RPMI8226 (cell line): ENCODE measurements at places on chromosomes 6 and 20.

DNA sequence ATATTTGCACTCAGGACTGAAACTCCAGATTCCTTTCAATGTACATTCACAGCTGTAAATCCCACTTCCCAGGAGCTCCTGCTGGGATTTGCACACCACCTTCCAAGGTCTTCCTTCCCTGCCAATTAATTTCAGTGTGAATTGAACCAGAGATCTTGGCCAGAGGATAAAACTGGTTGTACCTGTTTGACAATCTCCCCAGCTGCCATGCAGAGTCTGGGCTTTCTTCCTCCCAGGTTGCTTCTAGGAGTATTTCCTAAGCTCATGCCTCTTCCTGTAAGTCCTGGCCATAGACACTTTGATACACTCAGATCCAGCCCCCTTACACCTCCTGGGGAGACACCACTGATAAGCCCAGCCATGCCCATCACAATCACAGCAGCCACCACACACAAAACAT, 15.6 kb downstream of the MAFB start:
- DNase-seq: no peak

DNA sequence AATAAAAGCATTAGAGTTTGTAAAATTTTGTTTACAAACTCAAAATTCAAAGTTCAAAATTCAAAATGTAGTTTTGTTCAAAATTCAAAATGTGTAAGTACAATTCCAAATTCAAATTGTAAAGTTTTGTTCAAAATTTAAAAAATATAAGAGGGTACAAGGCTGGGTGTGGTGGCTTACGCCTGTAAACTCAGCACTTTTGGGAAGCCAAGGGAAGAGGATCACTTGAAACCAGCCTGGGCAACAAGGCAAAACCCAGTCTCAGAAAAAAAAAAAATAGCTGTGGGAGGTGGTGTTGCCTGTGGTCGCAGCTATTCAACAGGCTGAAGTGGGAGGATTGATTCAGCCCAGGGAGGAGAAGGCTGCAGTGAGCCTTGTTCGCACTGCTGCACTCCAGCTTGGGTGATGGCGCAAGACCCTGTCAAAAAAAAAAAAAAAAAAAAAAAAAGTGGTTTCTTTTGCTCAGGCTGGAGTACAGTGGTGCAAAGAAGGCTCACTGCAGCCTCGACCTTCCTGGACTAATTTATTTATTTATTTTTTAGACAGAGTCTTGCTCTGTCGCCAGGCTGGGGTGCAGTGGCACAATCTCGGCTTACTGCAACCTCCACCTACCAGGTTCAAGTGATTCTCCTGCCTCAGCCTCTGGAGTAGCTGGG, 5.4 kb upstream of the ZBTB12 start:
- peak; percentile 64 for DNase-seq

- no peak for DNase-seq
Observed at GRCh38 chr6:141169419-141169818, 963.3 kb upstream of the GJE1 start.

DNA sequence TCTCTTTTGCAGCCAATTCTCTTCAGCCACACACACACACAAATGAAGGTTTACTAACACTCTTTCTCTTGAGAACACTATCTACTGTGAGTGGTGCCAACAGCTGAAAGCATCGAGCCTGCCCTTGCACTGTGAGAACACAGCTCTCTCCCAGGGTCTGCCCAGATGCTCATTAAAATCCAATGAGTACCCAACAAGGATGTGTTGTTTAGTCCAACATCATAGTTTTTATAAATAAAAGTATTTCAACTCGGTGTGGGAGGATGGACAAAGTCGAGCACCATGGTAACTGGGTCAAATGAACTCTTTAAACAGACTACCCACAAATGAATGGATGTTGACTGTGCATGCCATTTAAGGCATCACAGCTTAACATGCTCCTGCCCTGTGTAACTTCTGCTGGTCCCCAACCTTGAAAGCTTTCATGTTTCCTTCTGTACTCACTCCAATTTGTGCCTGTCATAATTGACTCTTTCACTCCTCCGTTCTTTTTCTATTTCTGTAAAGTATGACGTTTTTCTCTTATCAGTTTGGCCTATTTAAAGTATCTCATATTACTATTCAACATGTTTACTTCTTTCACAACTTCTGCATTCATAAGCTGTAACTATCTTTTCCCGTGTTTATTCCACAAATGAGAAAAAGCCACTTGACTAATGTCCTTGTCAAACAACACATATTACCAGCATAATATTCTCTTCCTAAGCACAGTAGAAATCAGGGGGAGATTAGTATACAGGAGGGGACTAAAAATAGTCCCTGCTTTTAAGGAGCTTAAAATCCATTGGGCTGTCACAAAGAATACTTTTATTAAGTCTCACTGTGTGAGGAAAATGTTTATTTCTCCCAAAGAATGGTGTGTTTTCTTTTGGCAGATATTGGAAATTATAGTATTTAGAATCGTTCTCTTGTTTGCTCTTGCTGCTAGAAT, 215.4 kb downstream of the RFPL4B start:
- no peak for DNase-seq

DNA sequence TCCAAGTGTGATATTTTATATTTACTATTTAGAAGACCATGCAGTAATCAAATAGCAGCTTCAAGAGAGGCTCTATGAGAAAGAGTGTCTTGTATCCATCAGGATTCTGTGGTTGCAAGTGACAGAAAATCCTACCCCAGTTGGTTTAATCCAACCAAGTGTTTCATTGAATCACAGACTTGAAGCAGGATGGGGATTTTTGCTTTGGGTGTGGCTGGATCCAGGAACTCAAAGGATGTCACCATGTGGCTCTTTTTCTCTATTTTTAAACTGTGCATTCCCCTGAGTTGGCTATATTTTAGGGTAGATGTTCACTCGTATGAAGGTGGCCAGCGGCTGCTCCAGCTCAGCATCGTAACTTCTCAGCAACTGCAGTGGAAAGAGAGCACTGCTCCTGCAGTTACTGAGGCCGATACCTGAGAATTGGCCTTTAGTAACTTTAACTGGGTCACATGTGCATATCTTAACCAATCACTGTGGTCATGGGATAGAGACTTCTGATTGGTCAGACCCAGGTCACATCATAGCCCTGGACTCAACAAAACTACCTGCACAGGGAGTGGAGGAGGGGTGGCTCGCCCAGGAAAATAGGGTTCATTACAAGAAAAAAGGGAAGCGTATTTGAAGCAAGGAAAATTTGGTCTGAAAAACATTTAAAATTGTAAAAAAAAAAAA, 396.1 kb upstream of the SULF2 start:
- no peak for DNase-seq

DNA sequence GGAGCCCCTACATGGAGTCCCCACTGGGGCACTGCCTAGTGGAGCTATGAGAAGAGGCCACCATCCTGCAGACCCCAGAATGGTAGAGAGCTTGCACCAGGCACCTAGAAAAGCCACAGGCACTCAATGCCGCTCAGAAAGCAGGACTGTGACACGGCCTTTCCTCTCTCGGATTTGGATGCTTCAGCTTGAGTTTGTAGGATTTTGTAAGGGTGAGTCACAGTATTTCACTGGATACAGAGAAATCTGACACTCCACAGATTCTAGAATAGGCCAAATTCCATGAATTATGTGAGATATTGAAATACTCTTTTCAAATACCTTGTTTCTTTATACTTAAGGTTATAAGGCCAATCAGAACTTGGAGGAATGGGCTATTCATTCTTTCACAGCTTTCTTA, 424.5 kb downstream of the HTR1B start:
- DNase-seq: no peak

- DNase-seq: no peak
Observed at GRCh38 chr6:22106451-22106850, 190.4 kb downstream of the PRL start.

- DNase-seq: peak; percentile 22
Observed at GRCh38 chr6:116682334-116682712, 1.3 kb downstream of the KPNA5 start.

- no peak for DNase-seq
Observed at GRCh38 chr6:15207923-15208322, 37.9 kb upstream of the JARID2 start.

- no peak for DNase-seq
Observed at GRCh38 chr20:44692932-44693480, 22.2 kb upstream of the CCN5 start.

DNA sequence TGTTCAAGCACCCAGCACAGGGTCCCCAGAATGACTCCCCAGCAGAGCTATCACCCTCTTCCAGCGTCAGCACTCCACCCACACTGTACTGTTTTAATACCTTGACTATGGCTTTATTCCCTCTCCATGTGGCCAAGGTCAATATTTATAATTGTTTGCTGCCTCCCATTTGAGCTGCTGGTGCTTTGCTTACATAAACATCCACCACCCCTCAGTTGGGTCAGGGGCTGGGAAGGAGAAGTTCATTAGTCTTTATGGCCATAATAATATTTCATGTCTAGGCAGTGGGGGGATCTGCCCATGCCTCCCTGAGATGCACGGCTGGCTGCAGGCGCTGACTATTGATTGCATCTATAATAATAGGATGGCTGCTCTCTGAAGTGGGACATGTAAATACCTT, 41.8 kb upstream of the SAYSD1 start:
- no peak for DNase-seq

DNA sequence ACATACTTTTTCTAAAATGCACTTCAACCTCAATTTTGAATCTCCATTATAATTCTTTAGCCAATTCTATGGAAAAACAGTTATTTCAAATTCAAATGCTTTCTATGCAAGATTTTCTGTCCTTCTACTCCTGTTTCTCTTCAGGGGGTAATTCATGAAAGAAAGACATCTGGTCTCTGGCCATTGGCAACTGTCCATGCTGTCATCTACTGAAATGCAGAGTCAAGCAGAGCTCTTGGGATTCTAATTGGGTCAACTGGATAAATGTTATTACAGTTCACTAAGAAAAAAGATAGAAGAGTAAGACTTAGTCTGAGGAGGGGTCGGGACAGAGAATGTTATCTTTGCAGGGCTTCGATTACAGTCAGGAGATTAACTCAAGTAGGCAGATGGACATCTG, 22.0 kb upstream of the BMP5 start:
- DNase-seq: no peak

DNA sequence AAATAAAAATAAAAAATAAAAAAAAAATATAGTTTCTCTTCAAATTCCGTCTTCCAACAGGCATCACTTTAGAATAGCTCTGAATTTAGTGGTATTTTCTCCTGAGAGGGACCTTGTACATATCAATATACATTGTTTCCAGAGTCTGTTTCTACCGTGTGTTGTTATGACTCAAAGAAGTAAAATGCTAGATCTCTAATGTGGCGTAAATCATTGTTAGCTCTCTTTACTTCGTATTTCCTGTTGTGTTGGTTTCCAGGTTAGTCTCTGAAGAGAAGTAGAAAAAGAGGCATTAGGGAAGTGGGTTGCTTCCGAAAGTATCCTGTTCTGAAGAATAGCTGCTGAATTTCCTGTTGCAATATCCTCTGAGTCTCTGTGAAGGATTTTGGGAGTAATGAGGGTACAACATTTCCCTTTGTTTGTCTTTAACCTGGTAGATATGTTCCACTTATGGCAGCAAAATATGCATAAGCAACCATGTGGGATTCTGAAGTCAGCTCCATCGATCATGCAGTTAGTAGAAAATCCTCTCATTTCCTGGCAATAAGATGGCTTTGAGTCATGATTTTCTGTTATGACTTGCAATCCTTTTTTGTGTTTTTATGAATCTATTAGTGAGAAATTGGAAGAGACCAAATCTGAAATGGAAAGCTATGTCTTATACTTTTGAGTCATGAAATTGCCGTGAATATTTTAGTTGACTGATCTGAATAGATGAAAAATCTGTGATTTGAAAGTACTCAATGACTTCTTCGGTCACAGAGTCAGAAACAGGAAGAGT, 42.0 kb upstream of the MCHR2 start:
- DNase-seq: no peak

DNA sequence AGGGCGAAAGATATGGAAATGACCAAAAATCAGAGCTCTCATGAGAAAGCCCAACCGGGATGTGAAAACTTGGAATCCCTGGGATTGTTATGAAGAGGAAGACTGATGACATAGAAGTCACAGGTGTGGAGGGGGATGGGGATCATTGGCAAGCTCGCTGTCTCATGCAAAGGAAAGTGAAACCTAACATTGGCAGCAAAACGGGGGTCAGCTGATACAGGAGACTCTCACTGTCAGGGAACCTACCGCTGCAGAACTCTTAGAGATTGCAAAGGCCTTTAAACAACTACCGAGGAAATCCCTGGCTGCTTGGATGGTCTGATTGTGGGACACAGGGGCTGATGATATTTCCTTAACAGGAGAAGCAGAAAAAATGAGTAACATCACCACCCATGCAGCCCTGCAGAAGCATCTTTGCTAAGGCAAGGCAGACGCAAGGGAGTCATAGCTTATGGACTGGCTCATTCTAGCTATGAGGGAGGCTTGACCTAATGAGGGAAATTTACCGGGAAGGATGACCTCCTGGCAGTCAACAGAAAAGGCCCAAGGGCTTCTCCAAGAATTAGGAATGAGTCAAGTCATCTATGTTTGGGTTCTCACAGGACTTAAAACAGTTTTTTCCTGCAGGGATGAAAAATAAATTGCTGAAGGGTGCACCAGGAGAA, 7.0 kb downstream of the MUC21 start:
- DNase-seq: peak; percentile 88

- DNase-seq: no peak
Observed at GRCh38 chr6:87897013-87897412, 150.6 kb upstream of the SPACA1 start.

DNA sequence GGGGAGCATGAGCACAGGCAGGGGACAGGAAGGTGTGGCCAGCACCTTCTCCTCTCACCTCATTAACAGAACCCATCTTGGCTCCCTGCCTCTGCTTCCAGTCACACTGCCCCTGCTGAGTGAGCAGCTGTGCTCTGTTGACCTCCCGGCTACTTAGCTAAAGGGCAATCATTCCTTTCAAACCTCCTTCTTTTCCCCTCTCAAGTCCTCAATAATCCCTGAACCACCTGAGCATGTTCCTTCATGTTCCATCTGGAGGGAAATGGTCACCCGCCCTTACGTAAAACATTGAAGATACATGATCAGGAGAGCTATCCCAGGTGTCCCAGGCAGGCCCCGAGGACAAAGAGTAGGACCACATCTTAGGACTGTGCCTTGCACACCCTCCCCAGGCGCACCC, 21.7 kb upstream of the MRPS10 start:
- peak; percentile 55 for DNase-seq

DNA sequence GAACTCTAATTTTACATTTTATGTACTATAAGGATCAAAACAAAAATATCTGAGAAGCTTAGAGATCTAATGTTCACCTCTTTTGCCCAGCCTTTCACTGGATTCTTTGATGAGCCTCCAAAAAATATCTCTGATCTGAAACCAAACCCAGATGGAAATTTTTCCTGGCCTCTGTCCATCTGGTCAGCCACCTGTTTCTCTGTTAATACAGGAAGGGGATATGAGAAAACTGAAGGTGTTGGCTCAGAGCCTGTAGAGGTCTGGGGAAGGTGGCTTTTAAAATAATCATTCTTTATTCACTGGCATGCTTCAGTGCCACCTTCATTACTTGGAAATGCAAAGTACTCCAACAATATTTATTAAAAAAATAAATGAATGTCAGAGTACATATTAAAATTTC, 8.5 kb upstream of the MCM3 start:
- DNase-seq: peak; percentile 88

DNA sequence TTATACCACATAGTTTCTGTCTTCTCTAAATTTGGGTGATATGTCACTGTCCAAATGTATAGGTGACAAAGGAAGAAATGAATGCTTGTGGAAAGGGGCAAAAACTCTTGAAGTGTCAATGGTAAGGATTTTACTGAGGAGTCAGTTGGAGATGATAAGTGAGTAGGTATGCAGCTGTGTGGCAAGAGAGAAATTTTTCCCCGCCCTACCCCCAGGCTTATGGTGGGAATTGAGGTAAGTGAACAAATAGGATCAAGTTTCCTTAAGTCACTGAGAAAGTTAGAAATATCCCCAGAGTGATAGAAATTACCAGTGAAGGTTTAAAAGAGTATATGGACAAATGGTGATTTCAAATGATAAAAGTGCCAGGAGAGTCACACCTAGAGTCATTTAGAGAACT, 11.8 kb downstream of the DSE start:
- DNase-seq: no peak
